CD4-positive, alpha-beta T cell (primary cell): ENCODE measurements at places on chromosomes 6 and 20. TPM values are rescaled to one million over a fixed set of nuclear protein-coding genes. Genes with fewer than 3 reads are reported as not detected.

Gene EDN1
- 1.1 TPM for total RNA-seq

Gene CLVS2
- total RNA-seq: not detected

Gene STK35
- 18.9 TPM for total RNA-seq

Gene PLEKHG1
- total RNA-seq: 1.8 TPM

Gene ISM1
- 1.1 TPM for total RNA-seq

- no peak for DNase-seq
Measured at GRCh38 chr6:5537967-5538366, 276.7 kb downstream of the FARS2 start.

- DNase-seq: no peak
Measured at GRCh38 chr6:161837854-161838253, 564.0 kb upstream of the AGPAT4 start.

DNA sequence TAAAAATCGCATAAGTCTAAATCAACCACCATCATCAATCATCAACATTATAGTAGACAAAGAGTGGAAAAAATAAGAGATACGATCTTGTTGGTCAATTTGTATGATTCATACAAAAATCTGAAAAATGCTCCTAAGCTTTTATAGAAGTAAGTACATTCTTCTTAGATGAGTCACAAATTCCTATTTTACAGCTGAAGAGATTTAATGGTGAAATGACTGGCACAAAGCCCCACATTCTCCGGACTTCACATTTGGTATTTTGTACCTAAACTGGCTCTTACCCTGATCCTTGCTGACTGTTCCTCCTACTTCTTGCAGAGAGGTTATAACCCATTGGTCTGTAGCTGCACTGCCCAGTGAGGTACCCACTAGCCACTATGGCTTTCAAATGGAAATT, 29.9 kb upstream of the PREP start:
- DNase-seq: no peak

DNA sequence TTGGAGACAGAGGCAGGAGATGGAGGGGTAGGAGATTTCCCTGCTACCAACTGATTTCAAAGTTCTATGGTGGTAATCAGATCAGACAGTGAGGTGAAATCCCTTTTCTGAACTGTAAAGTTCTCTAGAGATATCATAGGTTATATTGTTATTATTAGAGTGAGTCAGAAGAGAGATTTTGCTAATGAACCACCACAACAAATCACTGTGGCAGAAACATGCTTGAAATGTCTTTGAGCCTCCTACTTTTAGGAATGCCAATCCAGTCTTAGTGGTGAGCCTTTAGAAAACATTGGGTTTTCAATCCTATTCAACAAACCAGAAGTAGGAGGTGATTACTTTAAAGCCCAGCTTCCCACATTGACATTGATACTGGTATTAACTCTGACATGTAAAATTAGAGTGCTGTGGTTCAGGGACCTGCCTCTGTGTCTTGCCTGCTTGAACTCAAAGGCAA, 136.7 kb upstream of the CNR1 start:
- no peak for DNase-seq

DNA sequence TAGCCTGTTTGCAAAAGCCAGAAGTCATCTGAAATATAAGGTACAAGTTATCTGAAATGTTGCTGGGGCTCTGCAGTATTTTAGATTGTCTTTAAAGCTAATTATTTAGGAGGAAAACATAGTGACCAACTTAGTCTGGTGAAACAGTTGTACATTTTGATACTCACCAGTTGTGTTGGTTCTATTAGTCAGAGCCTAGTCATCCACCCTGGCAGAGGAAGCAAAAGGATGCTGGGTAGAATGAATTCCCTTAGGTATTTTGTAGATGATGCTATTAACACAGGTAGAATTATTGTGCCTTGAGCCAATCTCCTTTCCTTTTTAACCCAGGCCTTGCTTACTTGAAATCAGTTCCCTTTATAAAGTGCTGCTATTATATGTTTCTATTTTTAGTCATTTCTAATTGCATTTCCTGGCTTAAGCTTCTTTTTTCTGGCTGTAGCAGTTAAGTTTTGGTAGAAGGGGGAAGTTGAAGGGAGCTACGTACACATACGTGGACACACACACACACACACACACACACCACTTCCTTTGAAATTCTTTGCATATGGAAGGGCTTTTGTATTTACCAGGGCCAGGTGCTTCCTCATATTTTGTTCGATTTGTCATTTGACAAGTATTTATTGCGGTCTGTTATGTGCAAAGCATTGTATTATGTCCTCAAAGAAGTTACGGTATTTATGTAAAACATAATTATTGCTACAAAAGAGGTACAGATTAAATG, 82.4 kb downstream of the RTN4IP1 start:
- no peak for DNase-seq

DNA sequence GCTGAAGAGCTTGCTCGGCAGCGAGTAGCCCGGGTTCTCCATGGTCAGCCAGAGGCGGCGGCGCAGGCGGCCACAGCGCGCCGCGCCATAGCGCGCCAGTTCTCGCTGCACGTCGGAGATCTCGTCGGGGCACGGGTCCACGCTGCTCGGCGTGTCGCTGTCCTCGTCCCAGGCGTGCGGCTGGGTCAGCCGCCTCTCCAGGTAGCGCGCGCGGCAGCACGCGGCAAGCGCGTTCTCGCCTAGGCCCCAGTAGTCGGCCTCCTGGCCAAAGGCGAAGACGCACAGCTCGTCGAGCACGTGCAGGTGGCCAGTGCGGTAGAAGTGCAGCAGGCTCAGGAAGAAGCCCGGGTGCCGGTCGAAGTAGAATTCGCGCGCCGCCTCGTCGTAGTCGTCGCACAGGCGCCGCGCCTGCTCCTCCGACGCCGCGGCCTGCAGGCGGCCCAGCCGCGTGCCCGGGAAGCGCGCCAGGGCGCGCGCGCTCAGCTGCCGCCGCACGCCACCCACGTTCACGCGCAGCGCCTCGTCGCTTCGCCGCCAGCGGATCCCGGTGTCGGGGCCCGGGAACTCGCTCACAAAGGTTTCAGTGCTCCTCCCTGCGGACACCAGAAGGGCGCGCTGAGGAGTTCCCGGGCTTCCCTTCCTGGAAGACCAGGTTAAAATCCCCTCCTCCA, 2.7 kb downstream of the KCNS1 start:
- no peak for DNase-seq

GRCh38 chr20:62704341-62704948, 4.2 kb upstream of the NTSR1 start:
- DNase-seq: no peak

GRCh38 chr6:148528292-148528691, 185.7 kb downstream of the SASH1 start:
- DNase-seq: no peak

DNA sequence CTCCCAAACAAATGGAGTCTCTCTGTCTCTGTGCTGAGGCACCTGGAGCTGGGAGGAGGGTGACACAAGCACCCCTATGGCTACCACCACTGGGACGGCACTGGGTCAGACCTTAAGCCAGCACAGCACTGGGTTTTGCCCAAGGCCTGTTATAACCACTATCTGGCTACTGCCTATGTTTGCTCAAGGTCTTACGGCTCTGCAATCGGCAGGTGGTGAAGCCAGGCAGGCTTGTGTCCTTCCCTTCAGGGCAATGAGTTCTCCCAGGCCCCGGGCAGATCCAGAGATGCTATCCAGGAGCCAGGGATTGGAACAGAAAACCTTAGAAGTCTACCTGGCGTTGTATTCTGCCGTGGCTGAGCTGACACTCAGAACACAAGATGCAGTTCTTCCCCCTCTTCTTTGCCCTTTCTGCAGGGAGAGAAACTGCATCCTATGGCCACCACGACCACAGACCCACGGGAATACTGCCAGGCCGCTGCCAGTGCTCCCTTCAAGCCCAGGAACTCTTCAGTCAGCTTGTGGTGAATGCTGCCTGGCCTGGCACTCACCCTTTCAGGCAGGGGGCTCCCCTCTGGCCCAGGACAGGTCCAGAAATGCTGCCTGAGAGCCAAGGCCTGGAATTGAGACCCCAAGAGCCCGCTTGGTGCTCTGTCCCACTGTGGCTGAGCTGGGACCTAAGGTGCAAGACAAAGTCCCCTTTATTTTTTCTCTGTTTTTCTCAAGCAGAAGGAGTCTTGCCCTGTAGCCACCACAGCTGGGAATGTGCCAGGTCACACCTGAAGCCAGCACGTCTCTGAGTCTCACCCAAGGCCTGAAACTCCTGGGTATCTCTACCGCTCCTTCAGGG, 67.0 kb upstream of the FRMD1 start:
- no peak for DNase-seq

- no peak for DNase-seq
Measured at GRCh38 chr6:29676981-29677601, 3.9 kb downstream of the ZFP57 start.

DNA sequence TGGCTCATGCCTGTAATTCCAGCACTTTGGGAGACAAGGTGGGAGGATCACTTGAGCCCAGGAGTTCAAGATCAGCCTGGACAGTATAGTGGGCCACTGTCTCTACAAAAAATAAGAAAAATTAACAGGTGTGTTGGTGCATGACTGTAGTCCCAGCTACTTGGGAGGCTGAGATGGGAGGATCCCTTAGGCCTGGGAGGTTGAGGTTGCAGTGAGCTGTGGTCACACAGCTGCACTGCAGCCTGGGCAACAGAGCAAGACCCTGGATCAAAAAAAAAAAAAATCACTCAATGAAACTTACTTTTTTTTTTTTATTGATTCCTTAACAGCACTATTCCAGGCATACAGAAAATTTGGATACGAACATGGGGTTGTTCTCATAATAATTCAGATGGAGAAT, 14.0 kb downstream of the CDKAL1 start:
- no peak for DNase-seq

GRCh38 chr6:94736236-94736635, 841.1 kb upstream of the MANEA start:
- no peak for DNase-seq
